ENCODE measurements at places on chromosomes 5 and 9.

DNA sequence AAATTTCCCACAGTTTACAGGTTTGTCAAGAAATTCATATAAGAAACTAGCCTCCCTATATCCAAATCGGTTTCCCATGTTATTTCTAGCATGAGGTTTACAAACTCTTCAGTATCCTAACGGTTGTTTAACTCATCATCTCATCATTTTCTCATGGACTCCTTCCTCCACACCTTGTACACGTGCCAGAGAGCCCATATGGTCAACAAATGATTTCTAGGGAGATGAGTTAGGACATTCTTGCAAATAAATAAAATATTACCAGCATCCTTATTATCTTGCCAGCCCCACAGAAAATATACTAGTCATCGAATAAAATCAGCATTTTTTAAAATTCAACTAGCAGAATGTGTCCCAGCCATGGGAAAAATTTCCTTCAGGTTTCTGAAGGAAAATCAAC lies 285.2 kb downstream of the EBF1 start:
- DNase-seq, result no peak

DNA sequence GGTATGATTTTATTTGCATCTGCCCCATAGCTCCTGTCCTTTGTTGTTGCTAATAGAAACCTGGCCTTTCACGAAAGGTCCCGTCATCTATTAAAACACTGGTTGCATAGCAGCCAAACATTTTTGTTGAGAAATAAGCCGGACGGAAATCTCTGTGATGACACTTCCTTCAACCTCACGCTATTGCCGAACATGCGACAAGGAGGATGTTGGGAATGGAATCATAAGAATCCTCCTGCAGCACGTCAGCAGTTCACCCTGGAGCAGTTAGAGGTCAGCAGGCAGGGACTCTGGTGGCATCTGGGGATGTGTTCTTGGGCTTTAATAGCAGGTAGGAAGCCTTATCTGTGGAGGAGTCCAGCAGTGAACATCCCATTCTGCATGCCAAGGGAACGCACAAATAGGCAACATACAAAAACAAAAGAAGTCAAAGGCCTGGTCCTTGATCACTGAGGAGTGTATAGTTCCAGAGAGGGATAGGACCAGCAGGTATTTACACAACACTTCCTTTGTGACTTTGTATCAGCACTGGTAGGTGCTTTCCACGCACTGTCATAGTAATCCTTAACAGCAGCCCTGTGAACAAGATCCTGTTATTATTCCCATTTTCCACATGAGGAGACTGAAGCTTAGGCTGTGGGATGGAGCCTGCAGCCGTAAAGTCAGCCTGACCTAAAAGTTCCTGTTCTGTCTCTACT lies 33.4 kb downstream of the ARHGAP26 start:
- DNase-seq, result no peak

DNA sequence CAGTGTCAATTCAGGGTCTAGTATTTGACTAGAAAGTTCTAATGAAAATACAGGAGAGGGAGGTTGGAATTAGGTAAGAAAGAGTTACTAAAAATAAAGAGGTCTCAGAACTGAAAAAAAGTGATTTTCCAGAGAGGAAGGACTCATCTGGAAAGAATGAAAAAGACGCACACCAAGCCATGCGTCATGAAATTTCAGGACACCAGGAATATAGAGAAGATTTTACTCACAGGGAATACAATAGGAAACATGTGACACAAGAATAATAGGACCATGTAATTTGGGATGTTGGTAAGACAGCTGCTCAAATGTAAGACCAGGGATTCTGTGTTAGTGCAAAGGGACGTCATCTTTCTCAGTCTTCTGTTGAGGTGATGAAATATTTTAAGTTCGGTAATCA lies 224.7 kb downstream of the GDNF start:
- no peak for DNase-seq

GRCh38 chr9:24413651-24414050 lies 132.0 kb downstream of the IZUMO3 start:
- DNase-seq, result no peak

GRCh38 chr5:24385617-24386016 lies 259.2 kb downstream of the CDH10 start:
- no peak for DNase-seq

DNA sequence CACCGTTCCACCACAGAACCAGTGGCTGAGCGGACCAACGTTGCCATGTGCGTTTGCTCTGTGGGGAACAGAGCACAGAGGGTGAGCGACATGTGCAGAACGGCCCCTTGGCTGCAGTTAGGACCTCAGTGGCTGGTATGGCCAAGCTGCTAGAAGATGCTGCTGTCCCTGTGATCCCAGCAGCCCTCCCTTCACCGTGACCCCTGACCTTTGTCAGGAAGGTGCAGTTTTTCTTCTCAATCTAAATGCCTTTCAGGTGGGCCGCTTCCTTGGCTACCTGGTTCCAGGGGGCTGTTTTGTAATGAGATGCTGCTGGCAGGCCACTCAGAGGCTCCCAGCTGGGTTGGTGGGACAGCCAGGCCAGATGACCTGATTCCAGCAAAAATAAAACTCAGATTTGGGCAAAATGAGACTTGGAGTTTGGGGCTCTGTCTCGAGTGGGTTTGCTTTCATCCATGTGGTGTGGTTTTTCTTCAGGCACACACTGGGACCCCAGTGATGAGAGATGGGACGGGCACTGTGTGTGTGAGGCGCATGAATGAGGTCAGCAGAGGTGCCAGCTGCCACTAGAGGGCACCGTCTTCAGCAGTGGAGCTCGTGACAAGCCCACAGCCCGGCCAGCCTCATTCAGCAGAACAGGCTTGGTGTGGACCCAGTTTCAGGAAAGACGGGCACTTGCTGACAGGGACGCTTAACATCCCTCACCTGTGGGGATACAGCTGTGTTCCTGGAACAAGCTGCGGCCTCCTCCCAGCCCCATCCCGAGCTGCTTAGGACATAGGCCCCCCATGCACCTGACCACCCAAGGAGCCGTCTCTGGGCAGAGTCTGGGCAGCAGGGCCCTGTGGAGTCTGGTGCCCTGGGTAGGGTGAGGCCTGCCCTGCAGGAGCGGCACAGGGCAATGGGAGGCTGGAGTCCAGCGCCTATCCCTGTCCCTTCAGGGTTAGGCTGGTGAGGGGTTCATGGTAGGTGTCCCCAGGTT lies 4.1 kb downstream of the MRPS2 start:
- DNase-seq, result peak; percentile 44

DNA sequence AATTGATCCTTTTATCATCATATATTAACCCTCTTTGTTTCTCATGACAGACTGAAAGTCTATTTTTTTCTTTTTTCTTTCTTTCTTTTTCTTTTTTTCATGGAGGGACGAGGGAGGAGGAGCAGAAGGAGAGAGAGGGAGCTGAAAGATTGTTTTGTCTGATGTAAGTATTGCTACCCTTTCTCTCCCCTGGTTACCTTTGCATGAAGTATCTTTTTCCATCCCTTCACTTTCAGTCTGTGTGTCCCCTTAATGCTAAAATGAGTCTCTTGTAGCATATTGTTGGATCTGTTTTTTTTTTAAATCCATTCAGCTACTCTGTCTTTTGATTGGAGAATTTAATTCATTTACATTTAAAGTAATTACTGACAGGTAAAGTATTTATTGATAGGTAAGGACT lies 27.5 kb upstream of the SERINC5 start:
- DNase-seq, result no peak

DNA sequence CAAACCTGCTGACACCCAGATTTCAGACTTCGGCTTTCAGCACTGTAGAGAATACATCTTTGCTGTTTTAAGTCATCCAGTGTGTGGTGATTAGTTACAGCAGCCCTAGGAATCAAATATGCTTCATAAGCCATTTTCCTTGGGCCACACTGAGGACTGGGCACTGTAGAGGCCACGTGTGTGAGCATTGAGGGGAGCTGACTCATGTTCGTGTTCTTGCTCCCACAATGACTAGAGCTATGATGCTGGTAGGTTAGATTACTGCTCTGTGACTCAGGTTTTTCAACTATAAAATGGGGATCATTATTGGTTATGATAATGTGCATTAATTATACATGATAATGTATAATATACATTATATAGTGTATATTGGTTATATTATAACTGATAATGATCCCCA lies 96.5 kb upstream of the PALM2AKAP2 start:
- no peak for DNase-seq

- no peak for DNase-seq
Measured at GRCh38 chr9:98391406-98391805, 136.0 kb upstream of the TBC1D2 start.

DNA sequence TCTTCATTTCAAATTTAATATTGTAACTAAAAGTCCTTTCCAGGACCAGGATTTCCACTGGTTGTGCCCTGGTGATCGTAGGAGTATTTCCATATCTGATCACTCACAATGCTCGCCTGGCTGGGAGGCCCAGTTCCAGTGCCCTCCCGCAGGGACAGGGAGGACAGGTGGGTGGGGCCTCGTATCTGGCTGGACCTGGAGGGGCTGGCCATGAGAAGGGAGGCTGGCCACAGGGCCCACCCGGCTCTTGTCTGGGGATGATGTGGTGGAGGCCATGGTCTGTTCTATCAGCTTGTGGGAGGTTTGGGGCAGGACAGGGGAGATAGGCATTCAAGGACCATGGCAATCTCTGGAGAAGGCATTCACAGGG lies 286.4 kb downstream of the GADD45G start:
- no peak for DNase-seq

DNA sequence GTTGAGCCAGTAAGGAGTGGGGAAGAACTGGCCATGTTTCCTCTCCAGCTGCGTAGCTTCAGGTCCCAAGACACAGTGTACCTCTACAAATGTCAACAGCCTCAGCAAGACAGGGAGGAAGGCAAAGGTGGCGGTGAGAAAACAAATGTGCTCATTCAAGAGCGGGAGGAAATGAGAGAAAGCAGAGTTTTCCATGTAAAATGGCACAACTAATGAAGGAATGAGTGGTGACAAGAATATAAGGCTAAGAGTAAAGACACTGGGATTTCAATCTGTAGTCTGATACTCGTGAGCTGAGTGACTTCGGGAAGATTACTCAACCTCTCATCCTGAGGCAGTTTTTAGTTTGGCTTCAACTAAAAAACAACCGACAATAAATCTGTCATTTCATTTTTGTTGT lies 67.6 kb downstream of the DPYSL3 start:
- DNase-seq, result no peak

All from effector memory CD8-positive, alpha-beta T cell (primary cell).